ENCODE measurements at places on chromosomes 11 and 22.

- no peak for DNase-seq
Observed at GRCh38 chr22:48629631-48630432, 1197.8 kb downstream of the BRD1 start.

DNA sequence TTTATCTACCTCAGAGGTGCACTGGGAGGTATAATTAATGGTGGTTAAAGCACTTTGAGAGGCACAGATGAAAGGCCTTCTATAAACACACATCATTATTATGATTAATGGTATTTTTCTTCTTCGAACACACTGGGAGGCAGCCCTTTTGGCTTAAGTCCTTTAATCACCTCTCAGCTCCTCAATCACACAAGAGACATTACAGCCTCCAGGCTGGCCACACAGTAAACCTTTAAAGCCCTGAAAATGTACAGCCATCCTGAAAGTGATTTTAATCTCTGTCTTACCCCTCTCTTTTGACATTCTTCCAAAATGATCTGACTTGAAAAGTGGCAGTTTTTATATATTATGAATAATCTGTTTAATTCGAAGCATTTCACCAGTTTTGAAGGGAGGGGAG, 54.3 kb upstream of the VSTM5 start:
- DNase-seq: peak; percentile 42

DNA sequence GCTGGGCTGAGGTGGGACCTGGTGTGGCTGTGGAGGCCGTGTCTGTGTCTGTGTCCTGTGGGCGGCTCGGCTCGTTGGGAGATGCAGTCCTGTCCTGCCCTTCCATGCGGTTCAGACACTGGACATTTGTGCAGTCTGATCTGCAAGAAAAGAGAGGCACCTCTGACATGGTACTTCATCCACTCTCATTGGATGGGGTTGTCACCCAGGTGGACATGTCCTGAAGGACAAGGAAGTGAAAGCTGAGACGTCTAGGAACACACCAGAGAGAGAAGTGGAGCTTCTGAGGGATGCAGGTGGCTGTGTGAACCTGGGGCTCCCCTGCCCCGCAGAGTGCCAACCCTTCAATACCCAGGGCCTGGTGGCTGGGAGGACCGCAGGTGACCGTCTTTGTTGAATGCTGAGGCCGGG, 18.4 kb downstream of the TBX1 start:
- DNase-seq: no peak

- DNase-seq: no peak
Observed at GRCh38 chr11:67482275-67482826, 475 bp upstream of the AIP start.

- peak; percentile 89 for DNase-seq
Observed at GRCh38 chr11:94130298-94131046, 1.8 kb downstream of the PANX1 start.

DNA sequence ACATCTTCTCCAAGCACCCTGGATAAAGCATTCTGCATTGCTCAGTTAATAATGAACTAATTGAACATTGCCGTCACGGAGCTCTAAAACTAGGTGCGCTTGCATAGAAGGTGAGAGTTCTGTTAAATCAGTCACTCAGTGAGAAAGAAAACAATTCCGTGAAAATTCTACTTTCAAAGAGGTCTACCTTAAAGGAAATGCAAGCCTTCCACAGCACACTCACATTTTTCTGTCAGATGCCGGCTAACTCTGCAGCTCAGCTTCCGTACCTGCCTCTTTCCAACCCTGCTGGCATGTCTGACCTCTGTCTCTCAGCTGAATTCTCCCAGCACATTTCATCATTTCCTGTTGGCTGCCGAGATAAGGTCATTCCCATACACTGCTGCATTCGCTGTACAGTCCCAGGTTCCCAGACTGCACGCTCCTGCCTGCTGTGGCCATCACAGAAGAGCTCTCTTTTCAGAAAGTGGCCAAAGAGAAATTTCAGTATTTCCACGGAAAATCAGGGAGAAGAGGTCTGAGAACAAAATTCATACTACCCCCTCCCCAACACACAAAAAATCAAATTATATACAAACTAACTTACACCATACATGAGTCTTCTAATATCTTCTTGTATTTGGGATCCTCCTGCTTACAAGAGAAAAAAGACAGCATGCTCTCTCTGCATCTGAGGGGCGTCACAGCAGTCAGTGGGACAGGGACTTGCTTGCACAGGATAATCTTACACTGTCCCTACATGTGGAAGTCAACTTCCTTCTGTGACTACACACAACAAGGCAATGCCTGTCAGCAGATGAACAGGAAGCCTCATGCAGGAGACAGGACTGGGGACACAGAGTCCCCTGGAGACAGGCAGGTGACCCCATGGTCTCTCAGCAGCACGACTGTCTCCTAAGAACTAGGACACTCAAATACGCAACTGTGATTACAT, 55.1 kb downstream of the PACSIN2 start:
- DNase-seq: peak; percentile 93

- DNase-seq: no peak
Observed at GRCh38 chr22:45642986-45643385, 28.6 kb upstream of the ATXN10 start.

GRCh38 chr11:122882857-122883645, 492 bp downstream of the JHY start:
- no peak for DNase-seq

- no peak for DNase-seq
Observed at GRCh38 chr11:46982797-46983452, 46.4 kb downstream of the CSTPP1 start.

GRCh38 chr22:38046070-38046748, 11.0 kb upstream of the PICK1 start:
- DNase-seq: no peak

GRCh38 chr22:39453765-39454378, 2.9 kb upstream of the MGAT3 start:
- no peak for DNase-seq

- no peak for DNase-seq
Observed at GRCh38 chr11:11752679-11753078, 89.1 kb upstream of the USP47 start.

- DNase-seq: no peak
Observed at GRCh38 chr11:94398101-94398500, 3.1 kb downstream of the GPR83 start.

All from NCI-H226 (cell line).